ENCODE measurements at places on chromosomes 4 and X. TPM values are rescaled to one million over a fixed set of nuclear protein-coding genes. Genes with fewer than 3 reads are reported as not detected.

Gene NAP1L2
- 1.4 TPM for total RNA-seq

Gene FAM9B
- not detected for total RNA-seq

Gene GPC3
- not detected for total RNA-seq

Gene PASD1
- not detected for total RNA-seq

Gene PDE5A
- 0.21 TPM for total RNA-seq

Gene CYSLTR1
- total RNA-seq = 0.34 TPM

Gene MAGEA9B
- total RNA-seq = not detected

Gene MED28
- total RNA-seq = 58.7 TPM

Gene SERTM2
- not detected for total RNA-seq
